ENCODE measurements at places on chromosomes 11 and 22.

GRCh38 chr22:50729391-50730012 is 8.5 kb upstream of the ACR start:
- no peak for DNase-seq

DNA sequence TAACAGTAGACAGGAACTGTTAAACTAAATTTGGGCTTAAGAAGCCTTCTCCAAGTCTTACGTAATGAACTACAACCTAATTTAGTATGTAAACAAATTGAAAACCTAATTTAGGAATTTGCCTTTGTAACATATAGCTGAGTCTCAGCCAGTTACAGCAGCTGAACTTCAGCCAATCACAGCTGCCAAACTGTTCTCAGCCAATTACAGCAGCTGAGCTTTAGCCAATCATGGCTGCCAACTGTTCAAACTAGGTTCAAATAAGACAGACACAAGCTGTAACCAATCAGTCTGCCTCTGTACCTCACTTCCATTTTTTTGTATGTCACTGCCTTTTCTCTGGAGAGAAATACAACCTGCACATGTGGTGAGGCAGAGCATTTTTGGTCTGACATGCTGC is 95.0 kb upstream of the CD44 start:
- no peak for DNase-seq

DNA sequence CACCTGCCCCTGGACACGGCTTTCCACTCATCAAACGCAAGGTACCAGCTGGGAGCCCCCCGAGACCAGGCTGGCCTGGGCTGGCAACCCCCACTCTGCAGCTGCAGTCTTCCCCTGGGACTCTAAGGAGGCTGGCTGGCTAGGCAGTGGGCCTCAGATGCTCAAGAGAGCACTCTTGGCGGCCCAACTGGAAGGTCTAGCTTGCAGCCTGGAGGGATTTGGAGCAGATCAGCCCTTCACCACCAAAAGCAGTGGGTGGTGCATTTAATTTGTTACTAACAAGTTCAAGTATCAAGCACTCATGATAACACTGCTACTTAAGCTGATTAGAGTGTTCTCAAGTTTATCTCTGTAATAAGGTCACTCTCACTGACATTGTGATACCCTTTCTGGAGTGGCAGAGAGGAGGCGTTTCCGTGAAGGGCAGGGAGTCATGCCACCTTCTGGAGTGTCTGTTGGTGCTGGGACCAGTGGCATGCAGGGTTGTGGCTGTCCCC is 21.5 kb downstream of the C22orf23 start:
- DNase-seq, result no peak

DNA sequence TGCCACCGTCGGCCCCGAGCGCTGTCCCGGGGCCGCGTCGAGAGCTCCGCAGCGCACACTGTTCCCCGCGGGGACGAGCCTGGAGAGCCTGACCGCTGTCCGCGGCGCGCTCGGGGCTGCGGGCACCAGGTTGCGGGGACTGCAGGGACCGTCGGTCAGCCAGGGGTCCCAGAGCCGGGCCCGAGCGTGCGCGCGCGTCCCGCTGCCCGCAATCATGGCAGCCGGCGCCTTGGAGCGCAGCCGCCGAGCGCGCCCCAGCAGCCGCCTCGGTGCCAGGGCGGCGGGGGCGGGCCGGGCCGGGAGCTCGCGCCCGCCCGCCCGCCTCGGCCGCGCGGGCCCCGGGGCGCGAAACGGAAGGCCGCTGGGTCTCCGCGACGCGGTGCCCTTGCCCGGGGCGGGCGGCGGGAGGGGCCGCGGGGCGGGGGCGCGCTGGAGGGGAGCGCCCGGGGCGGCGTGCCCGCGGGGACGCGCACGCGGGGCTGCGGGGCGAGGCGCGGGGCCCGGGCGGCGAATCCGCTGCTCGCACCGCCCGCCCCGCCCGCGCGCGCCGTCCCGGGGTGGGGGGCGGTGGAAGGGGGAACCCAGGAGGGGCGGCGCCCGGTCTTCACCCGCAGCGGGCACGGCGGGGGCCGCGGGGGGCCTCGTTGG is 79.4 kb upstream of the PPARA start:
- peak; percentile 70 for DNase-seq

- DNase-seq, result no peak
Observed at GRCh38 chr11:70931430-70931829, 320.9 kb downstream of the SHANK2 start.

DNA sequence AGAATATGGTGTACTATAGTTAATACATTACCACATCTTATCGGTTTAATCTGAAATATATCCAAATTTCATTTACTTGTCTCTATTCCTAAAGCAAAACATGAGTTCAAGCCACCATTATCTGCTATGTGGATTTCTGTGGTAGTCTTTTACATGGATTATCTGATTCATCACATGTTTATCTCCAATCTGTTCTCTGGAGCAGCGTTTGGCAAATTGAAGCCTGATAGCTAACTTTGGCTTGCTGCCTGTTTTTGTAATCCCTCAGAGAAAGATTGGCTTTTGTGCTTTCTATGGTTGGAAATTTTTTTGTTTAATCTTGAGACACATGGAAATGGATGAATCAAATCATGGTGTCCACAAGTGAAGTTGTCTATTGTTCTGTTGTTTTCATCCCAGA is 274.3 kb downstream of the JRKL start:
- no peak for DNase-seq

GRCh38 chr11:86802601-86803051 is 2.3 kb downstream of the PRSS23 start:
- no peak for DNase-seq

- no peak for DNase-seq
Observed at GRCh38 chr11:118142809-118143208, 9.8 kb downstream of the SCN4B start.

All from fibroblast of upper back skin (primary cell).